Naive thymus-derived CD4-positive, alpha-beta T cell (primary cell): ENCODE measurements at places on chromosomes 12 and 14. TPM values are rescaled to one million over a fixed set of nuclear protein-coding genes. Genes with fewer than 3 reads are reported as not detected.

The YLPM1 gene
- 110 TPM for total RNA-seq

- DNase-seq, result no peak
Measured at GRCh38 chr14:37595809-37596621, 586 bp downstream of the TTC6 start.

- no peak for DNase-seq
Measured at GRCh38 chr12:78963439-78964227, 99.1 kb downstream of the SYT1 start.

DNA sequence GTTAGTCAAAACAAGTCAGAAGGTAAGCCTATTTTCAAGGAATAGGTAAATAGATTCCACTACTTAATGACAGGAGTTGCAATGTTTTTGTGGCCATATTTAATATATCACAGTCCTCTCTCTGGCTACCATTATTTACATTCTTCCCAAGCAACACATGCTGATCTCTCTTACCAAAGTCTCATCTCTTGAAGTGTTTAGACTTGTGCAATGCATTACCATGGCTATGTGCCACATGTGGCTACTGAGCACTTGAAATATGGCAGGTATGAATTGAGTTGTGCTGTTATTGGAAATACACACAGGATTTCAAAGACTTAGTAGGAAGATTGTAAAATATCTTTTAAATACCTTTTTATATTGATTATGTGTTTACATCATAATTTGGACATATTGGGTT is 262.4 kb upstream of the PDE3A start:
- no peak for DNase-seq
